Nucleus accumbens (tissue), 56 donors: ENCODE measurements at places on chromosomes 16 and 17.

DNA sequence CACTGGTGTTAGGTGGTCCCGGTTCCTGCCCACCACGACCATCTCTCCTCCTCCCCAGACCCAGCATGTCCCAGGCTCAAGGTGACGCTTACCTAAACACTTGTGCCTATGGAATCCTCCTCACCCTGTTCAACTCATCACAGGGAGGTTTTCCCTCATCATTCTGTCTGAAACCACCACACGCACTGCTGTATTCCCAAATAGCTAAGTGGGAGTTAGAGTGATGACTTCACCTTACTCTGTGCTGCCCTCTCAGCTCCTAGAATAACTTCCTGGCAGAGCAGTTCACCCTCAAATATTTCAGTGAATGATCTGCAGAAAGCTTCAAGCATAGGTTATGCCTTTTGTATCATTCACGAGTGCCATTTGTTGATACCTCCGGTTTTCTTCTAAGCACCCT, 216.5 kb downstream of the CPPED1 start:
- no peak for DNase-seq

DNA sequence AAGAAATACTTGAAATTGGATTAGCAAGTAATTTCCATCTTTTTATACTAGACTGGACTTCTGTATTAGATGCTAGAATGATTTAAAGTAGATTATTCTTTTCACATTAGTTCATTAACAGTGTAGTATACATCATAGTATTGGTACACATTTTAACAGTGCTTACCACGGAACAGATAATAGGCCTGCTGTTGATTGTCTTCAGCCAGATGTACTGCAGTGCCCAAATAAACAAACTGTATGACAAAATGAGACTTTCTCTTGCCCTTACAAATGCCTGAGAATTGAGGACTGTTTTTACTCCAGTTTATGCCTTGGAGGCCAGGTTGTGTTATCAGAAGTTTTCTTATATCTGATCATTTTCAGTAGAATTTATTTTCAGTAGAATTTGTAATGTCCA, 631 bp downstream of the EVI2A start:
- no peak for DNase-seq

DNA sequence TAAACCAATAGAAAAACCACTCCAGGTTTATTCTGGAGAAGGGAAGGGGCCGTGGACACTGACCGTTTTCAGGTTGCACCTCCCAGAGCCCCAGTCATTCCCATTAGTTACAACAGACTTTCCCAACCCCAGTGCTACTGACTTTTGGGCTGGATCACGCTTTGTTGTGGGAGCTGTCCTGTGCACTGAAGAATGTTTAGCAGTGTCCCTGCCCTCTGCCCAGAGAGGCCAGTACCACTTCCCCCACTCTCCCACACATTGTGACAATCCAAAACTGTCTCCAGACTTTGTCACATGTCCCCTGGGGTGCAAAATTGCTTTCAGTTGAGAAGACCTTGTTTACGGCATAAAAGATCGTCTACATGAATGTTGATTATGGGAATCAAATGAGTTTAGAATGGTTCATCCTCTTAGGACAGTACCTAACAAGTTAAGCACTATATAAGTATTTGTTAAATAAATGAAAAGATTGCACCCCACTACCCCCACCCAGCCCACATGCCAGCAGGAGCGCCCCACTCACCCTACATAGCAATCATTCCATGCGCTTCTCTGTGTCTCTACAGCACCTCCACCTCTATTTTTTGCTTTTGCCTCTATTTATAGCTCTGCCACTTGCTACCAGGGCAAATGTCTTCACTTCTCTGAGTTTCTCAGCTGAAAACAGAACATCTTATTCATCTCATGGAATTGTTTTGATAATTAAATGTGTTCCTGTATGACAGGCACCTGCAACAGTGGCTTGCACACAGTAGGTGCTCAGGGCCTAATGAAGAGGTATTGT, 104.9 kb downstream of the AXIN2 start:
- DNase-seq: no peak

DNA sequence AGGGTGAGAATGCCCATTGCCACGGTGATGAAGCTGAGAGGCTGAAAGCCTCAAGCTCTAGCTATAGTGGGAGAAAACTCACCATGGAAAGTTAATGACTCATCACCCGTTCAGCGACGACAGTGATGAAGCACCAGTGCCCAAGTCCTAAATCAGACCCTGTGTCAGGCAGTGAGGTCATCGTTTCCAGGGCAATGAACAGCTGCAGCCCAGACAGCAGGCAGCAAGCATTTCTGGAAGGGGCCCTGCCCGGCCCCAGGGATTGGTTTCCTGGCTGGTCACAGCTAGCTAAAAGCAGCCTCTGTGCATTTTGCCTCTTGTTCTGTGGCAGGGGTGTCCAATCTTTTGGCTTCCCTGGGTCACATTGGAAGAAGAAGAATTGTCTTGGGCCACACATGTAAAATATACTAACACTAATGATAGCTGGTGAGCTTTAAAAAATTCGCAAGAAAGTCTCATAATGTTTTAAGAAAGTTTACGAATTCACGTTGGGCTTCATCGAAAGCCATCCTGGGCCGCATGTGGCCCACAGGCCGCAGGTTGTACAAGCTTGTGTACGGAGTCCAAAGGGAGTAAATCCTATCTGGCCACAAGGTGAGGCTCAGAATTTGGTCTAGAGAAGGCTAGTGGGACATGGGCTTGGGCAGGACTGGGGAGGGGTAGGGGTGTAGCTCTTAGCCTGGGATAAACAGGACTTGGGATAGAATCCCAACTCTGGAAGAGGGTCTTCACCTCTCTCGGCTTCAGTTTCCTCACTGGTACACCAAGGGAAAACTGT, 40.6 kb downstream of the MIS12 start:
- DNase-seq: peak; percentile 47

- DNase-seq: no peak
Observed at GRCh38 chr17:35089586-35090296, 26.2 kb upstream of the RFFL start.

GRCh38 chr16:3610698-3611145, 684 bp downstream of the SLX4 start:
- DNase-seq: no peak

- DNase-seq: no peak
Observed at GRCh38 chr16:4847774-4848587, 700 bp downstream of the UBN1 start.

DNA sequence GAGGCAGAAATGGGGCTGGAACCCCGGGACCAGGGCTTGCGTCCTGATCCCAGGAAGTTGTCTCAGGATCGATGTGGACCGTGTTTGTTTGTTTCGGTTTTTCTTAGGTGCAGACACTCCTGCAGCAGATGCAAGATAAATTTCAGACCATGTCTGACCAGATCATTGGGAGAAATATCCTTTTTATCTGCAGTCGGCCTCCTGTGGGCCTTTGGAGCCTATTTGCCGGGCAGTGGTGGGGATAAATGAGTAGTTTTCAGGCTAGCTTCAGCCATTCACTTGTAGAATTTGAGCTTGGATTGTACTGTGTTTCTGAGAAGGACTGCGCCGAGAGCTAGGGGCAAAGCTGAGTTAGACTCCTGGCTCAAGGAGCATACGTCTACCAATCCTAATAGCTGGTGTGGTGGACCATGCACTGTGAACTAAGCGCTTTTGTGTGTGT, 816 bp downstream of the HSBP1 start:
- no peak for DNase-seq

DNA sequence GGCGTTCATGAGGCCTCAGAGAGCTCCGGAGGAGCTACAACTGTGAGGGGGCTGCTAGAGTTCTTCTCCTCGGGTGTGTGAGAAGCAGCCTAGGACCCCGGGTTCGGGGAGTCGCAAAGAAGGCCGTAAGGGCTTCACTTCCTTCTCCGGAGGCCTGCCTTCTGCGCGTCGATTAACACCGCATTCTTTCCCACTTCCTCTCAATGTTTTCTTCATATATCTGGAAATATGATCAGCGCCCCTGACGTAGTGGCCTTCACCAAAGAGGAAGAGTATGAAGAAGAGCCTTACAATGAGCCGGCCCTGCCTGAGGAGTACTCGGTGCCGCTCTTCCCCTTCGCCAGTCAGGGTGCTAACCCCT, 449 bp downstream of the SMCR8 start:
- no peak for DNase-seq

DNA sequence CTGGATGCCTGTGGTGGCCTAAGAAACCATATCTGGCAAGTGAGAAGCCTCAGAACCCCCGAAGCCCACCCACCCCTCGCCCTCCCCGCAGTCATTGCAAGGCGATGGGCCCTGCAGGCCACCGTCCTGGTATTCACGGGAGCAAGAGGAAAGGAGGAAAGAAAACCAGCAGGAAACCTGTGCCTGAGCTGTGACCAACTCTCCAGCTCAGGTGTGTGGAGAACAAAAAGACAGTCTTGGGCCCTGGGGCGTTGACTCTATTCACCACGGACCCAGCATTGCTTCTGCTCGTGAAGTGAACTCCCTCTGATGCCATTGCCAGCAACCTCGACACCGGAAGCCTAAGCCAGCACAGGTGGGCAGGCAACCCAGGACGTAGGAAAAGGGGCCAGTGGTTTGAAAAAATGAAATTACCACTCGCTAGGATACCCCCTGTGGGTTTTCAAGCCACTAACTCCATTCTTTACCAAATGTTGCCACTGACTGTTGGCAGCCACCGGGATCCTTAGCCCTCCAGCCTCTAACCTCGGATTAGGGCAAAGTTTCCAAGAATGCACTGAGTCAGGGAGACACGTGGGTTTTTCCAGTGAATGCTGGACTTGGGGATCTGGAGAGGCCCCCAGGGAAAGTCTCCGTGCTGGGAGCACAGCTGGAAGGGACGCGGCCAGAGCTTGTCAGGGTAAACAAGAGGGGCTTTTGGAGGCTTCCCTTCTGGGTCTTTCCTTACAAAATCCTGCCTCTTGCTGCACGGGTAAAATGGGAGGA, 25.1 kb downstream of the FA2H start:
- no peak for DNase-seq
